ENCODE measurements at places on chromosomes 3 and 15.

- DNase-seq: no peak
Observed at GRCh38 chr3:186802701-186803100, 3.6 kb downstream of the RFC4 start.

DNA sequence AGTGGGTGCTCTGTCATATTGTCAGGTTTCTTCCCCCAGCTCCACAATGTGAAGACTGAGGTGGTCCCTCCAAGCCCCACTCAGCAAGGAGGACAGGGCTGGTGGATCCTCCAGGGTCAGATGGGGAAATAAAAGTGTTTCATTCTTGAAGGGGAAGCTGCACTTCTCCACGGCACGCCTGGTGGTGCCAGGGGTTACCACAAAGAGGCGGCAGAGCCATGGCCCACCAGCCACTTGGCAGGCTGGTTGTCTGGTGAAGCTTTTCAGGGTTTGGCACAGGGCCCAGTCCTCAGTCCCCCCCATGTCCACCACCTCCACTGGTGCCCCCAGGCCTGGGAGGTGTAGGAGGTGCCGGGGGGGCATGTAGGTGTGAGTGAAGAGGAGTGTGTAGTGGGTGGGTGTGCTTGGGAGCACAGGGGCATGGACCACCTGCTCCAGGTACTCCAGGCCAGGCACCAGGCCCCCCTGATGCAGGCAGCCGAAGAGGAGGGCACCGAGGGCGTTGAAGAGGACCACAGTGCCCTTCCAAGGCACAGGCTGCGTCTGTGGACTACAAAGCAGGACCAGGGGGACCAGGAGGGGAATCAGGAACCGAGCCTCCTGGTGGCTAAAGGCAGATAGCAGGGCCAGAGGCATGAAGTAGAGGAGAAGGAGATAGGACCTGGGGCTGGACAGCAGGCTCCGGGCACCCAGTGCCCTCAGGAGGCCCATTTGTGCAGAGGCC lies 5.0 kb upstream of the NCBP2 start:
- DNase-seq: no peak

DNA sequence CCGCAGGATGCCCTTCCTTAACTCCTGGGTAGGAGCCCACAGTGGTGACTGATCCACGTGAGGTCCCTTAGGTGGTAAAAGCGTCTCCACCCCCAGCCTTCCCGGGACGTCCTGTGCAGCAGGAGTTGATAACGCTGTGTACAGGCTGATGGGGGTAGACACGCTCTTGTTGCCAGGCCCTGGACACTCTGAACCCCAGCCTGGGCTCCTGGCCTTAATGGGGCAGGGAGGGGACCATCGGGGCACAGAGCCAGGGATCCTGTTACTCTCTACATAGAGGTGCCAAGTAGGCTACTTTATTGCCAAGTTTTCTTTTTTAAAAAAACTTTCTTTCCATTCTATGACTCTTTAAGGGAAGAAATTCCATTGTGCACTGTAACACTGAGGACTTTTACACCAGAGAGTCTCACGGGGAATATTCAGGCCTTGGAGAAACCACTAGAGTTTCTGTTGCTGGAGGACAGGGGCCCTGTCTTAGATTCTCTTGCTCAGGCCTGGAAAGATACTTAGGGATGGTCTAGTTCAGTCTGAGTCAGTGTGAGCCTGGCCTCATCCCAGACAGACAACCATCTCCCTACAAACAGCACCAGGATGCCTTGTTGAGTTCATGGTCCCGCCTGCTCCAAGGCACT lies 104.3 kb upstream of the RNU6-1 start:
- no peak for DNase-seq

GRCh38 chr15:70632491-70633102 lies 130.8 kb downstream of the UACA start:
- DNase-seq: no peak

GRCh38 chr3:112646623-112647022 lies 5.7 kb upstream of the CCDC80 start:
- no peak for DNase-seq

- DNase-seq: no peak
Observed at GRCh38 chr3:143337387-143337786, 217.8 kb downstream of the CHST2 start.

- no peak for DNase-seq
Observed at GRCh38 chr3:143650120-143650519, 198.1 kb downstream of the SLC9A9 start.

- no peak for DNase-seq
Observed at GRCh38 chr15:37375519-37375918, 275.2 kb upstream of the MEIS2 start.

- DNase-seq: no peak
Observed at GRCh38 chr3:133965013-133965570, 64.6 kb downstream of the SLCO2A1 start.

- no peak for DNase-seq
Observed at GRCh38 chr3:121624147-121624899, 31.1 kb downstream of the FBXO40 start.

DNA sequence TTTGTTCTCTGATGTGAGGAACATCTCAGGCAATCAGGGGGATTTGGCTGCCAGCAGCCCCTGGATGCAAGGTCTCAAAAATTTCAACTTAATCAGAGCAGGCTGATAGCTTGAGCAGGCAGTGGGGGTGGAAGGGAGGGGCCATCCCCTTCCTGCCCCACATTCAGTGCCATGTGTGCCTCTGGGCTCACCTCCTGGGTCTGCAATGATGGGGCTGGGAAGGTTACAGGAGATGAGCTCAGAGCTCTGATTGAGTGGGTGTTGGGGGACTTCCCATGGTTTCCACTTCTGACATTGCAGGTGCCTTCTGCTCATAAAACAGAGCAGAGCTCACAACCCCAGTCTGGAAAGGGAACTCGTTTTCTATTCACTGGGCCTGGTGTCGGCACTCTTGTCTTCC lies 37.0 kb downstream of the PARP16 start:
- no peak for DNase-seq

DNA sequence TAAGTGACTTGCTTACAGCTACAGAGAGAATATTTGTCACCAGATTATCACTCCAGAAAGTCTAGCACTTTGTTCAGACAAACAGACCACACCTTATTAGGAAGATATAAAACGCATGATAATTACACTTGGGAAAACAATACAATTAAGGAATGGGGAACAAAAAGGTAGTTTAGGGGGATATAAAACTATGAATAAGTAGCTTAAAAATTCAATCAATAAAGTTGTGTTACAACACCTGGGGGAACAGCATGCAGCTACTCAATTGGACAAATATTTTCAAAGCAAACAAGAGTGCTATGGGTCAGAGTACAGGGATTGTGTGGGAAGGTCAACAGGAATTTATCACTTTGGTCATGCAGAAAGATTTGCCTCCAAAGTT lies 15.1 kb downstream of the CLDN1 start:
- no peak for DNase-seq
